ENCODE measurements at places on chromosomes 13 and 19.
A peak's percentile ranks its signal among the peaks of the same experiment; 100 is the strongest.

DNA sequence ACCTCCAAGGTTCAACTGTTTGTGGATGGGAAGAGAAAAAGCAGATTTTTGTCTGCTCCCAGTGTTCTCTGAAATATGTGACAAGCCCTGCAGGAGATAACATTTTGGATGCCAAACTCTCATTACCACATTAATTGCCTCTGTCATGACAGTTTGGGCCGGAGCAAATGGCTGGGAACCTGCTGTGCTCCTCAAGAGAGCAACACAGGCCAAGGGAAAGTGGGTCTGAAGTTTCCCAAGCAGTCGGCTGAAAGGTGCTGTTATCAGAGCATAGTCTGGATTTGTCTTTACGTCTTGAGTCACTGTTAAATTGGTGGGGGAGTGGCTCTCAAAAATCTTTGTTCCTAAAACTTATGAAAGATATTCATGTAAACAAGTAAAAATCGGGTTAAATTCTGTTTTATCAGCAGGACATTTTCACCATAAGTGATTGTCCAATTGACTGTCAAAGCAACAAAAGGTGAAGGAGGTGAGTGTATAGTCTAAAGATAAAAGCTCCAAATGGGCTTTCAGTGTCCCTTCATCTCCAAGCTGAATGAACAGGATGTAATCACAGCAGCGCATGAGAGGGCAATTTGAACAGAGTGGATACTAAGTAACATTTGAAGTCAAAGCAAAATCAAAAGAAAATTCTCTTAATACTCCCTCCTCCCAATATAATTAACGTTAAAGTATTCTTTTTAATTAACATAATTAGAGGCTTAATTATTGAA, 844.8 kb downstream of the PCDH17 start:
- DNase-seq, result no peak

DNA sequence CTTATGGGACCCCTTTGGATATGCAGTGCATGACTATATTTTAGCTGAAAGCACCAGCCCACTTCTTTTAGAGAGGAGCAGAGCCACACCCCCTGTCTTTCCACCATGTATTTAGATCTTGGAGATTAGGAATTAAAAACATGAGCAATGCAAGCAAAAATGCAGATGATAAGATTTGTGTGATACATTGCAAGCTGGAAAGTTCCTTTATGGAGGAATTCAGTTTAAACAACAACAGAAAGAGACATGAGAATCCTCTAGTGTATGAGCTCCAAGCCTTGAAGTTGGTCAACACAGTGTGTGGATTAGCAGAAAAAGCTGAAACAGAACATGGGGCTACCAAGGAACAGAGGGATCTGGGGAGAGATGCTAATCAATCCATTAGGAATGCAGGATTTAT, 529.8 kb upstream of the NBEA start:
- DNase-seq, result no peak

DNA sequence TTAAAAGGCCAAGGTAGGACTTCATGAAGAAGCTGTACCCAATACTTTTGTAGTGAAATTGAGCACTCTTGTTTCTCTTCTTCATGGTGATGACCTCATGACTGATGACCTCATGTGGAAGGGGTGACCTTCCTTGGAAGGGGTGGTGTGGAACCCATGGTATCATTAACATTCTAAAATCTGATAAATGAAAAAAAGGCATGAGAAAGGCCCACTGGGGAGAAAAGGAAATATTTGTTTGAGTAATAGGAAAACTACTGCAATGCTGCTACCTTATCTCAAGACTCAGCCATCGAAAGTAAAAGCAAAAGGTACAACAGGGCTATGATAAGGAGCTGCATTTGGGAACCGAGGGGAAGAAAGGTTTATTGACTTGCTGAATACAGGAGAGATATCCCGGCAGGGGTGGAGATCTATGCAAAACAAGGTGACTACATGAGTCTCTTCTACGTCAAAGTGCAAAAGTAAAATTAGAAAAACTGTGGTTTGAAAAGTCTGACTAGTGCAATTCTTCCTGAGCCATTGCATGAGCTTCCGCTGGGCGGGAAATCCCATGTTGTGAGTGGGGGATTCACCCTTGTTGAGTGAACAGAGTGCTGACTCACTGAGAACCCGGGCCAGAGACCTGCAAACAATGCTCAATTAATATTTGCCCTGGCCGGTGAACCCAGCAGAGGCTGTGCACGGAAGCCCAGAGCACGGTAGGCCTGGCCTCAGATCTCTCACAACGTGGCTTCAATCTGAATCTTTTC, 138.9 kb upstream of the RFC3 start:
- DNase-seq, result no peak

- DNase-seq, result no peak
These were observed 48.1 kb downstream of the CRTC1 start for GRCh38 chr19:18731562-18732008.

DNA sequence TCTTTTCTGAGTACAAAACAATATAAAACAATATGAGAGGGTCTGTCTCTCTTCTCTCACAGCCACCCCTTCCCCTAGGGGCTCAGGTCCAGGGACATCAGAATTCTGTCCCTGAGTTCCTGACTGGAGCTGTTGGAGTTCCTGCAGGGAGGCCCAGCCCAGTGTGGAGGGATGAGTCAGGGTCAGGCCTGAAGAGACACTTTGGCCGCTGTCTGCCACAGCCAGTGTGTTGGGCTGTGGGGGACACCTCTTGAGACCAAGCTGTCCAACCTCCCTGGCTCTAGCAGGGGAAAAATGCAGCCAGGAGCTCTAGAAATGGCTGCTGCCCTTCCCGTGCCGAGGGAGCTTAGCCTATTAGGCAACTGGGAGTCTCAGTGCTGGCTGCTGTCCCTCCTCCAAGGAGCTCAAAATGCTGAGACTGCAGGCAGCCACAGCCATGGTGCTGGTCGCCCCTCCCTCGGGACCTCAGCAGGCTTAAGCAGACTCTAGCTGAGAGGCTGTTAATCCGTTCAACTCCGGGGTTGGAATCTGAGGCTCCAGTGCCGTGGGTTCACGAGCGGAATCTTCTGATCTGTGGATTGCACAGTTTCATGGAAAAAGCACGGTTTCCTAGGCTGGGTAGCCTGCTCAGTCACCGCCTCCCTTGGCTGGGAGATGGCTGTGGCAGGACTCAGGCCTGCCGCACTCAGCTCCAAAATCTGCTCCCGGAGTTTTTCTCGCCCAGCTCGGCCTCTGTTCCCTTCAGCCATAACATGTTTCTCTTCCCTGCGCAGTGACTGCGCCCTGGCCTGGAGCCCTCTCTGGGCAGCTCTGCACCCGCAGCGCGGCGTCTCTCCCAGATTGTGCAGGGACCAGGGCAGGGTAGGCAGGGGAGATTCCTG, 3.8 kb upstream of the ZNF626 start:
- DNase-seq, result no peak

- no peak for DNase-seq
These were observed 448.7 kb upstream of the MIR17HG start for GRCh38 chr13:90898811-90899210.

DNA sequence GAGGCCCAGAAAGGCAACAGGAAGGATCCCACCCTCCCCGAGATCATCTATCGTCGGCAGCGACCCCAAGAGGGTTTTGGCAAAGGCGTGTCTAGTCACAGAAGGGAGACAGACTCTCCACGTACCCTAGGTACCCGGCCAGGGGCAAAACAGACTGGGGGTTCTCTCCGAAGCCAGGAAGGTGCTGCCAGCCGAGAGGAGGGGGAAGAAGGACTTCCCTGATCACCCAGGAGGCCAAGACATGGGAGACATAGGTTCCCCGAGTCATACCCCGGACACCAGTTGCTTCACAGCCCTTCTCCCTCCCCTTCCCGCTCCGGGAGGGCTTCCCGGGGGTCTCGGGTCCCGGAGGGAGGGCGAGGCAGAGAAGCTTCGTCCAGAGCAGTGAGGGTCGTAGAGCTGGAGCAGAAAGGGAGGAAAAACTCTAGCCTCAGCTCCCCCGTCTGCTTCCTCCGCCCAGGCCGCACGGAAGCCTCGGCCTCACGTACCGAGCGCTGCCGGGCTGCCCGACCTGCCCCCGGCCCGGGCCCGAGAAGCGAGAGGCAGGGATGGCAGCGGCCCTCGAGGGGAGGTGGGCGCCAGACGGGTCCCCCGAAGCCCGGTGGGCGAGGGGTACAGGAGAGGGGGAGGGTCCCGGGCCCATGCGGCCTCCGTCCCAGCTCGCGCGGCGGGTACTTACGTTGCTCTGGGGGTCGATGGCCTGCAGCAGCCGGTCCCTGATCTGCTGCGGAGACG, 644 bp downstream of the MED26 start:
- DNase-seq, result no peak

DNA sequence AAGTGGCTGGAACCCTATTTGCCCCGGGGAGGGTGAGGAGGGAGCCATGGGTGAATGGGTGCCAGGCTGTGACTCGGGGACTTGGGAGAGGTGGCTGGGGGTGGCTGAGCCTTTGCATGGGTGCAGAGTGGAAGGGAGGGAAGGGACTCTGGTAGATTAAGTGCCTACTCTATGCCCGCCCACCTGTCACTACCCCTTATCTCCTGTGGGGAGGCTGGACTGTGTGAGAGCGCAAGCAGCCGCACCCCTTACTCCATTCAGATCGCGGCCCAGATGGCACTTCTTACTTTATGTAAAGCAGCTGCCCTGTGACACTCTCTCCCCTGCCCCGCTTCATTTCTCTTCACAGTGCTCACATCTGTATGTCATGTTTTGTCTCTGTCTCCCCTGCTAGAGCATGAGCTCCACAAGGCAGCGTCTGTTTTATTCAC, 2.9 kb downstream of the KASH5 start:
- DNase-seq, result no peak

- DNase-seq, result no peak
These were observed 3.0 kb upstream of the CCNP start for GRCh38 chr19:40229484-40229883.

DNA sequence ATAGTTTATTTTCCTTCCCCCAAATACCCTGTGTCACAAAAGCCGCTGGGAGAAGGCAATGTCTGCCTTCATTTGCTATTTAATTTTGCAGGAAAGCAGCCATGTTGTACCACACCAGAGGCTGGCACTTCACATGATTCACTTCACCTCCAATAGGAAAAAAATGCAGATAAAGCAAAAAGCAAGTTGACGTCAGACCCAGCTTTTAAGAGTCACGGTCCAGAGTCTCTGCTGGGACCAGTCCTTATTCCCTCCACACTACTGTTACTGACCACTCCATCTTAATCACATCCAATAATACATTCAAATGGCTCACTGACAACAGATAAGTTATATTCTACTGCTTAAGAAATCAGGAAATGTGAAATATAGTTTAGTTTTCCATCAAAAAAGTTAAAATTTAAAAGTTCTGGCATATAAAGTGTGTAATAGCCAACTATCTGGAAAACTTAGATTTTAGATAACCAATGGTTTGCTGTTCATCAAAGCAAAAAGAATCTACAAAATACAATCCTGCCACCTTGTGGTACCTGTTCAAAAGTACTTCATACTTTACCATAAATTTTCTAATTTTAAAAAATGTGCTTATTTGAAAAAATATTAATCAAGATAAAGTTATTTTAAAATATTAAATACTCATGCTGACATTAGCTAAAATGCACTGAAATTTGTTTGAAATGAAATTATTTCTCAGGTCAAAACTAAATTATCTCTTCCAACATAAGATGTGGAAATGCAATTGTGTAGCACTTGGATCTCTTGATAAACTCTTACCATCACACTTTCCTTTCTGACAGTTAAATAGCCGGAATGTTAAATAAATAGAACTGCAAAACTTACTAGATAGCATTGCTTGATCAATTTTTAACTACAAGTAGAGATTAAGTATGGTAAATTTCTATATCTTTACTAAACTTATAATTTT, 97.3 kb downstream of the SERP2 start:
- DNase-seq, result no peak

DNA sequence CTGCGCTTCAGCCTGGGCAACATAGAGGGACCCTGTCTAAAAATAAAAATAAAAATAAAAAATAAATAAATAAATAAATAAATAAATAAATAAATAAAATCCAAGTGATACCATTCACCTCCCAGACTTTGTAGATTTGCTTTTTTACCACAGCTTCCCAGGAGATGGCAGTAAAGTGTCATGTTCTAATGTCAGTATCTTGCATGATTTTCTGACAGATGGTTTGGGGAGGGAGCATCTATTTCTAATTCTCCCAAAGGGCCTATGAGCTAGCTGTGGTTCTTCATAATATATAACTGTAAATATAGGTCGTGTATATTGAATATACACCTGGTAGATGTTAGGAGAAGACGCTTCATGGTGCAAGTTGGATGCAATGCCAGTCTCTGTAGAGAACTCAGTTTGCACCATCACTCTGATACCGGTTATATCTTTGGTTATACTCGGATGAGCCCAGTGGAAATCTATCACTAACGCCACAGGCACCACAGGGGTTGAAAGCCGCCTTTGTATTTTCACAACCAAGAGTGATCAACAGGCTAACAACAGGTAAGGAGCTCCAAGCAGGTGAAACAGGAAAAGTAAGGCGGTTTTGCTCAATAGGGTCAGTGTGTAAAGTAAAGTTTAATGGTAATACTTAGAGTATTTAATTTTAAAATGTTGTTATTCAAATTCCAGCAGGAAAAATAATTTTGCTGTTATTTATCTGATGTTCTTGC, 13.9 kb downstream of the APLP1 start:
- DNase-seq, result peak; percentile 61

GRCh38 chr13:104872153-104872552, 1663.3 kb downstream of the EFNB2 start:
- no peak for DNase-seq

Data from cerebellar nuclear complex (tissue), 1 donor.